Stimulated activated CD8-positive, alpha-beta memory T cell treated with anti-CD3 and anti-CD28 coated beads, Interleukin-4, amount 100 ng/mL, for 4 hours (primary cell): ENCODE measurements at places on chromosomes 7 and 10.

- no peak for DNase-seq
These were observed 162.1 kb downstream of the TCF7L2 start for GRCh38 chr10:113111900-113112853.

DNA sequence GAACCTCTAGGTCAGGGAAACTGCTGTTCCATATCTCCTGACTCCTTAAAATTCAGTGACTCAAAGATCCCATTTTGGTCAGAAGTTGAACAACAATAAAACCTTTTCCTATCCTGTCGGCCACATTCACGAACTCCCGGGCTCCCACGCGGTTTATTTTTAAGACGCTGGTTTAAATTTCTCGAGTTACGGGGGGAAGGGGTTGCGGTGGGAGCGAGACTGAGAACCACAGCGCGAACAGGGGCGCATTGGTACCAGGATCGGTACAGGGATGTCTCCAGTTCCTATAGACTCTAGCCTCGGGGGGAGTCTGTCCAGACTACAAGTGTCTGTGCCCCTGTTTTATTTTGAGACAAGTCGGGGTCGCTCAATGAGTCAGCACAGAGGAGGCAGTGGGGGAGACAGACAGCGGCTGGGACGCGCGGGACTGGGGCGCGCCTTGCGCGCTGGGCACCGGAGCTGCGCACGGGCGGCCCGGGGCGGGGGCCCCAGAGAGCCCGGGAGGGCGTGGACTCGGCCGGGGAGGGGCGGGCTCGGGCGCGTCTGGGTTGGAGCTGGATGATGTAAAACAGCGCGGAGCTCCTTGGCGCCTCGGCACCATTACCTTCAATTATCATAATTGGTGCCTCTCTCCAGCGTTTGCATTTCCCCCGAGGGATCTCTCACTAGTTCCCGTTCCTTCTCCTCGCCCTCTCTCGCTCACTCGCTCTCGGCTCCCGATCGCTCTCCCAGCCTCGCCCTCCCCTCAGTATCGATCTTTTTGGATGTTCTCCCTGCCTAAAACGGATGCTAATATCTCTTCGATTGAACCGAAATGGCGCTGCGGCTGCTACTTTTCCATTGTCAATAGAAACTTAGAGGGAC lies 8.7 kb upstream of the BAMBI start:
- DNase-seq, result no peak

GRCh38 chr7:9719303-9719702 lies 1254.4 kb upstream of the PHF14 start:
- DNase-seq, result no peak

DNA sequence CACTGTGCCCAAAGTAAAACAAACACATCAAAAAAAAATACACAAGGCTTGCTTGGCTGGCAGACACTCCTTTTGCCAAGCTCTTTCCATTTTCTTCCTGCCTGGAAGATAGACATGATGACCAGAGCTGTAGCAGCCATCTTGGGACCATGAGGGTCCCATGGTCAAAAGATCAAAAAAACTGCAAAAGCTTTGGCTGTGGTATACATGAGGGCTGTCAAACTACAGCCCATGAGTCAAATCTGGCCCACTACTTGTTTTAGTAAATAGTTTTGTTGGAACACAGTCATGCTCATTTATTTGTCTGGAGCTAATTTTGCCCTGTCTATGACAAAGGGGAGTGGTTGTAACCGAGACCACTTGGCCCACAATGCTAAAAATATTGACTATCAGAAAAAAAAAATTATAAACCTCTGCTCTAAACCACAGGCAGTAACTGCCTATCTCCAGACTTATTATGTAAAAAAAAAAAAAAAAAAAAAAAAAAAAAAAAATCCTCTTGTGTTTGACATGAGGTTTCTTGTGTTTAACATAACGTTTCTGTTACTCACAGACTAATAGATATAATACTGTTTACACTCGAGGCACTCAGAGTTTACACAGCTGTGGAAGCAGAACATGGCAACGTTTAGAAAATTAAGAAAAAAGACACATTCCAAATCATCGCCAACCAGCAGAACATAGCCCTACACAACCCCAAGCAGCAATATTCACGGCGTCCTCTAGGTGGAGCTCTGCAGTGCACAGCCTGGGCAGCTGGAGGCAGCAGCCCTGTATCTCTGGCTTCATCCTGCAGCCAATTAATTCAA lies 36.9 kb downstream of the ASB13 start:
- peak; percentile 78 for DNase-seq

DNA sequence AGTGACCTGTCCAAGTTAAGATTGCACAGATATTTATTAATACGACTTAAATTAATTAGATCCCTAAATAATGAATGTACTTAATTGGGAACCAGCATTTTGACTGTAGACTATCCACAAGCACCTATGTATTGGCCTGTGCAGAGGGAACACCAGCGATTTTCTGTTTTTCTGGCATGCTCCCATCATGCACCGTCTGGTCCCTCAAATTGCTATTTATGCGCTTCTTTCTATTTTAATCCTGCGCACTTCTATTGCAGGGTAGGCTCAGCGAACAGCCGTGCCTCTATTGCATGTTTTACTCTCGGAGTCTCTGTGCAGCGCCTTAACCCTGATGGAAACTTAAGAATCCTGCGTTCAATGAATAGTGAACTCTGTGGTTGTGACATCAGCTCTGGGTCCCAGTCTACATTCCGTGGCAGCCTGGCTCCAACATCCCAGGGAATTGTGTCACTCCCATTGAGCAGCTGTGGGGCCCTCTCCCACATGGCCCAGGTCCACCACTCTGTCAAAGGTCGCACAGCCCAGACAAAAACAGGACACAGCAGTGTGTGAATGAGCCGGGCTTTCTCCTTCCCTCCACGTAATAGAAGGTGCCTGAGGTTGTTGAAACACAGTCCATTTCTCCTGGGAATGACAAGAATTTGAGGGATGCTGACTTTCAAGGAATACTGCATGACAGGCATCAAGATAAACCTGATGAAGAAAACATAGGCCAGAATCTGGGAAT lies 239.7 kb upstream of the KLF6 start:
- no peak for DNase-seq

GRCh38 chr7:47709451-47709850 lies 127.5 kb upstream of the TNS3 start:
- DNase-seq, result no peak

DNA sequence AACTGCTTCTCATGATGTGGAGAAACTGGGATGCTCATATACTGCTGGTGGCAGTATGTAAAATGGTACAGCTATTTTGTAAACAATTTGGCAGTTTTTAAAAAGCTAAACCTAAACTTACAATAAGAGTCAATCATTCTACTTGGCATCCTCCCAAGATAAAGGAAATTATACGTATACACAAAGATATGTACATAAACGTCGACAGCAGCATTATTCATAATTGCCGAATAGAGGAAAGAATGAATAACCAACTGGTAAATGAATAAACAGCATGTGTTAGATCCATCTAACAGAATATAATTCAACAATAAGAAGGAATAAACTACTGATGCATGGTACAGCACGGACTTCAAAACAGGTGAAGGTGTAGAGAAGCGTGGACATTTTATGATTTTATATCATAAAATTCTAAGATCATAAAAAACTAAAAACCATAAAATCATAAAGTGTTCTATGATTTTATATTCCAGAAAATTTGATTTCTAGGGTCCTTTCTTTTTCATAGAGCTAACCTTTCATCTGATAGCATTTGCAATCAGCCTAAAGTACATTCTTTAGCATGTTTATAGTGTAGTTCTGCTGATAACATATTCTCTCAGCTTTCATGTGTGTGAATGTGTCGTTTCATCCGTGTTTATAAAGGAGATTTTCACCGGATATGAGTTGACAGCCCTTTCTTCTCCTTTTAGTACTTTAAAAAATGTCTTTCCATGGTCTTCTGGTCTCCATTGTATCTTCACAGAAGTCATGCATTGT lies 261.5 kb downstream of the DIP2C start:
- DNase-seq, result no peak

- DNase-seq, result no peak
These were observed 448 bp upstream of the SRPK2 start for GRCh38 chr7:105389088-105389650.
